ENCODE measurements at places on chromosomes 5 and 9.

- no peak for DNase-seq
Measured at GRCh38 chr5:80711938-80712337, 57.2 kb upstream of the DHFR start.

GRCh38 chr9:129386812-129387177 is 208.7 kb upstream of the IER5L start:
- no peak for DNase-seq

- DNase-seq, result no peak
Measured at GRCh38 chr5:173451031-173451430, 122.8 kb upstream of the STC2 start.

GRCh38 chr5:135745897-135746500 is 88.5 kb upstream of the SLC25A48 start:
- no peak for DNase-seq

- no peak for DNase-seq
Measured at GRCh38 chr5:60520451-60521227, 179.3 kb downstream of the DEPDC1B start.

DNA sequence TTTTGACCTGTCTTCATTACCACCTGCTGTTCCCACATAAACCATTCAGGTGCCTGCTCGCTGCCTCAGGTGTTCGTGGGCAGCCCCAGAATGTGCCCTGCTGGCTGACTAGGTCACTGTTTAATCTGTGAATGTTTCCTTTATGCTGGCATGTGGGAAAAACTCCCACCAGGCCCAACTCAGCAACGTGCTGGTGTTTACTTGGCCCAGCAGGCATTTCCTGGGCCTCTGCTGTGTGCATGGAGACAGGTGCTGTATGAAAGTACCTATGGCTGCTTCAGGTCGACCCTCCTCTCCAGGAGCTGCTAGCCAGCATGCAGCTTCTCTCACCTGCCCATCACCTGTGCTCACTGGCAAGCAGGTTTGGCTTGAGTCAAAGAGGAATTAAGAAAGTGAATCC is 65.8 kb downstream of the RAD23B start:
- DNase-seq, result no peak

- DNase-seq, result no peak
Measured at GRCh38 chr5:36441280-36441679, 139.6 kb upstream of the RANBP3L start.

GRCh38 chr5:123303802-123304201 is 119.4 kb downstream of the CEP120 start:
- DNase-seq, result no peak

GRCh38 chr9:96453625-96454024 is 3.7 kb downstream of the HABP4 start:
- no peak for DNase-seq

DNA sequence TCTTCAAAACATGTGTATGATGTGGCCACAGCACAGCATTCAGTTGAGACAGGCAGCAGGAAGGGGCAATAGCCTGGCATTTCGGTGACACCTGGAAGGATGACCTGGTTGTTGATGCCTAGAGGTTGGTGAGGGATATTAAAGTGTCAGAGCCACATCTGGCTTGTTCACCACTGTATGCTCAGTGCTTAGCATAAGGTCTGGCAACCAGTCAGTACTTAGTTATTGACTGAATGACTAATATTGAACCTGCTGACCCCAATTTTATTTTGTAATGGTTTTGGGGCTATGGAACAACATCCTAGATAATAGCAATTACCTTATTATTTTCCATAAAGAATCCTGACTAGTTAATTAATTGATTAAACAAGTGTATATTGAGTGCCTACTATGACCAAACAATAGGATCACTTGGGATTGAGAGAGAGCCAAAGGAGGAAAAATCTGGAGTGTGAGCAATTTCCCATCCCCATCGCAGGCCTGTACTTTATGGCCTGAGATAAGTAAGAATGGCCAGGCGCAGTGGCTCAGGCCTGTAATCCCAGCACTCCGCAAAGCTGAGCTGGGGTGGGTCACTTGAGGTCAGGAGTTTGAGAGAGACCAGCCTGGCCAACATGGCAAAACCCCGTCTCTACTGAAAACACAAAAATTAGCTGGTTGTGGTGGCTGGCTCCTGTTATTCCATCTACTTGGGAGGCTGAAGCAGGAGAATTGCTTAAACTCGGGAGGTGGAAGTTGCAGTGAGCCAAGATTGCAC is 85.4 kb upstream of the PLPP1 start:
- DNase-seq, result no peak

GRCh38 chr5:174149426-174149825 is 103.9 kb downstream of the NSG2 start:
- DNase-seq, result no peak

GRCh38 chr5:3139499-3139931 is 388.0 kb upstream of the IRX2 start:
- no peak for DNase-seq

DNA sequence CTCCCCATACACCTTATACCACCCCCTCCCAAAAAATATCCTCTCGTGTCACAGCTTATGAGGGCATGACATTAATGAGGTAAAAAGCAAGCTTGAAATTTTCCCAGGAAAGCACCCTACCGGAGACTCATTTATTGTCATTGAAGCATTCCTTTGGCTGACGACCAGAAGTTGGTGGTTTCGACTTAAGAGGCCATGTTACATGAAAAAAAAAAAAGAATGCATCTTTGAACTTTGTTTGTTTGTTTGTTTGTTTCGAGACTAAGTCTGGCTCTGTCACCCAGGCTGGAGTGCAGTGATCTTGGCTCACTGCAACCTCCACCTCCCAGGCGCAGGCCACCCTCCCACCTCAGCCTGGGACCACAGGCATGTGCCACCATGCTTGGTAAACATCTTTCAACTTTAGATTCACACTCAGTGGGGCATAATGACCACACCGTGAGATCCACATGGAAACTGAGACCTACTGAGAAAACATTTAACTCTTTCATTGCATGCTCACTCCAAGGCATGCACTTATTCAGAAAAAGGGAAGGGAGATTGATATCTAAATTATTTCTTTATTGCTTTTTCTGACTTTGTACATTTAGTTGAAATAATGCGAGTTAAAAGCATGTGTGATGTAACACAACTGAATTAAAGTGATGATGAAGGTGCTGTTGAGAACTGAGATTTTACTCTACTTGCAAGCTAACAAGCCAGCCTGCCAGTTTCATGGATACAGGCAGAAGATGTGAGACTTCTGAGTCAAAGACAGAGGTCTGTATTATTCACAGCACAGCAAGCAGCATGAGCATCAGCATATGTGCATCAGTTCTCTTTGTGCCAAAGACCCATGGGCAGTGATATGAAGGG is 5.1 kb upstream of the RAB14 start:
- DNase-seq, result no peak

DNA sequence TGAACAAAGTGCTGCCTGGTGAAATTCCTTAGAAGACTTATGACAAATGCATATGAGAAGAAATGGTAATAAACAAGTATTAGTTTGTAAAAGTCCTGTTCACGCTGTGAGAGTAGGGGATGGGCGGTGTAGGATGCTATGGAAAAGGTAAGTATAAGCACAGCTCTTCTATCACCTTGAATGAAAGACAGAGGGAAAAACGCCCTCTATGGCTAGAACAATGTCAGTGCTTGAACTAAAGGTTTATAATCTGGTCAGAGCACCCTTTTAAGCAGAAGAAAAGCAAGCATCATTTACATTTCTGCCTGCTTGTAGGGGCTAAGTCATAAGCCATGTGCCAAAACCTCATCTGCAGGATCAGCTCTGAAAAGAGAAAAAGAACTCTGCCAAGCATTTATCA is 115.2 kb downstream of the LHFPL2 start:
- no peak for DNase-seq

DNA sequence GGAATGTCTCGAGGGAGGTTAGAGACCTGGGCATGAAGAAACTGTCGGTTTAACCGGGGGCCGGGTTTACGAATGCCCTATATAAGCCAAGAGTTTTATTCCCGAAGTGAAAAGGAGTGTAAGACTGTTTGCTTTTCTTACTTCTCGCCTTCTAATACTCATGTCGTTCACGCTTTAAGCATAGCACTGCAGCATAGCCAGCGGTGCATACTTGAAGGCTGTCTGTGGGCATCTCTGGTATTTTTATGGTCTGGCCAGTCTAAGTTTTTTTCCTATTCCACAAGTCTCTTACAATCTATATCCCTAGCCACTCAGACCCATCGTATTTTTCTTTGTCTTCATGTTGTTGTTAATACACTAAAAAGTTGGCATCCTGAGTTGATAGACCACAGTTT is 1.2 kb downstream of the UHRF2 start:
- DNase-seq, result no peak

- no peak for DNase-seq
Measured at GRCh38 chr9:129548571-129549135, 72.2 kb downstream of the C9orf50 start.

DNA sequence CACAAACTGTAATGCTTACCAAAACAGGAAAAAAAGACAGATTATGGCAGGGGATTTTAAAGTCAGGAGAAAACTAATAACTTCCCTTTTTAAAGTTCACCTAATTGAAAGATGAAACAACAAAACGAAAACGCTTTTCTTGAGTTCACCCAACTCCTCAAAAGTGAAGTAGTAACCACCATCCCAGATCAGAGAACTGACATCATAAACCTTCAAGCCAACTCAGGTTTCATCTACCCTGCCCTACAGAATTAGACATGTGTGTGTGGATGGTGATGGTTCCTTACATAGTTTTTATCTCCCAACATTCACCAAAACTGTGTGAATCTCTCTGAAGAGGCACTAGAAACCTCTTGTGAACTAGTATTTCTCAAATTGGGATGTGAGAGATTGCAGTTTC is 195.2 kb upstream of the PTGER4 start:
- DNase-seq, result no peak

- DNase-seq, result no peak
Measured at GRCh38 chr9:80951675-80952074, 737.7 kb downstream of the TLE1 start.

- no peak for DNase-seq
Measured at GRCh38 chr5:40960037-40960436, 50.7 kb downstream of the C7 start.

Measured in activated CD4-positive, alpha-beta T cell treated with anti-CD3 and anti-CD28 coated beads, Interleukin-2, amount 50 U/mL, for 1 hour (primary cell).